Adipocyte (in vitro differentiated cells): ENCODE measurements at places on chromosomes 1 and 21.
A peak's percentile ranks its signal among the peaks of the same experiment; 100 is the strongest.

DNA sequence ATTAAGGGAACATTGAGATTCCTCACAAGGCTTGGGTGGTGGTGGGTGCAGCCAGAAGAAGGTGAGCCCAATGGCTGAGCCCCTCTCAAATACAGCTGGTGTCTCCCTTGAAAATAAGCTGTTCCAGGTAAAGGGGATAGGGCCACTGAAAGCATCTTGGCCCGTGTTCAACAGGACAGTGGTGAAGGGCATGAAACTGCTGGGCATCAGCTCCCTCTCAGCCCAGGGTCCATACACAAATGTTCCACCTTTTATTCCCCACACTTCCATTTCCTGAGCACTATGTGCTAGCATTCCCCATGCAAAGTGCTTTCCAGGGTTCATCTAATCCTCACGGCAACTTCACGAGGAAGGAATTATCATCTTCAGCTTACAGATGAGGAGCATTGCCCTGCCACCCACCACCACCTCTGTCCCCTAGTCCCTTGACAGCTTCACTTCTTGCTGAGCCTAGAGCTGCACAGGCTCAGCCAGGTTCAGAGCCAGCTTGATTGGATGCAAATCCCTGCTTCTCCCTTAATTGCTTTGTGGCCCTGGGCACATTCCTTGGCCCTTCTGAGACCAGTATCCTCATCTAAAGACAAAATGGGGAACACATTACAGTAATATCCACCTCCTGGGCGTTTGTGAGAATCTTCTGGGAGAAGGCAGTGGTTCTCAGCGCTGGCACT, 9.6 kb downstream of the TAGLN2 start:
- no peak for DNase-seq

GRCh38 chr1:223328566-223328965, 35.4 kb downstream of the SUSD4 start:
- DNase-seq = no peak

DNA sequence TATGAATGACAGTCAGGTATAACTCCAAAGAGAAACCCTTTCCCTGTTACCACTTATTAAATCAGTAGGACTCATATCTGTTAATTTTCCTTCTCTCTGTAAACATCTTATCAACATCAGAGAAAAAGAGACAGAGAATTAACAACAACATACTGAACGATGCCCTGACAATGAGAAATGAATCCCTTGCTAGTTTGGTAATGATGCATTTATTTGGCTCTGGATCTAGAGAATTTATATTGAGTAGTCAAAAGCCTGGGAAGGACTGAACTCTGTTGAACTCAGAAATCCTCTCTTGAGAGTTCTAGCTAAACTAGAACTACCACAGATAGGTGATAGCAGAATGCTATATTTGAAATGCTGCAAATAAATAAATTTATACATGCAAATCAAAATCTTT, 325.6 kb downstream of the DISC1 start:
- no peak for DNase-seq

GRCh38 chr1:109838838-109839240, 71.8 kb upstream of the CSF1 start:
- peak; percentile 41 for DNase-seq

GRCh38 chr1:43978264-43978550, 803 bp upstream of the B4GALT2 start:
- no peak for DNase-seq

- DNase-seq = no peak
Observed at GRCh38 chr1:16920951-16921350, 780 bp upstream of the CROCC start.

GRCh38 chr1:114446198-114446597, 64.8 kb downstream of the TRIM33 start:
- DNase-seq = no peak

GRCh38 chr1:36515315-36516138, 32.8 kb upstream of the CSF3R start:
- no peak for DNase-seq

- DNase-seq = no peak
Observed at GRCh38 chr21:36005018-36005417, 55.3 kb downstream of the SETD4 start.

- DNase-seq = no peak
Observed at GRCh38 chr1:34292472-34292871, 115.8 kb downstream of the C1orf94 start.

GRCh38 chr1:2208309-2209239, 14.0 kb upstream of the FAAP20 start:
- peak; percentile 95 for DNase-seq

GRCh38 chr1:27634985-27635367, at the start of gene FGR:
Gene FGR, minus strand, starts transcription at chr1:27635185. Its CDS starts 11,269 bp downstream, at chr1:27623916.
- DNase-seq = no peak

DNA sequence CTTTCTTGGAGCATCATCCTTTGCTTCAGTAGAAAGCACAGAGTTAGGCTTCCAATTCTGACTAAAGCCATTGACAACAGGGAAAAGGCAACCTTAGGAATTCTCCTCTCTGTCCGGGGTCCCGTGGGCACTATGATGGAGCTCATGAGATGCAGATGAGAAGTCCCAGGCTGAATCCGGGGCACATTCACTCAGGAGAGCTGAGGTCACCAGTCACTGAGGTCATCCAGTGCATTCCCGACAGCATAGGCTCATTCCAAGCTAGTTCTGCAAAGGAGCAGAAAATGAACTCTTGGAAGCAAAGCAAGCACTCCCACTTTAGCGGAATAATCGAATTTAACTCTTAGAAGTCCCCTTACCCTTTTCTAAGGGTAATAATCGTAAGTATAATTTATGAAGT, 6.8 kb downstream of the CR1 start:
- DNase-seq = no peak

DNA sequence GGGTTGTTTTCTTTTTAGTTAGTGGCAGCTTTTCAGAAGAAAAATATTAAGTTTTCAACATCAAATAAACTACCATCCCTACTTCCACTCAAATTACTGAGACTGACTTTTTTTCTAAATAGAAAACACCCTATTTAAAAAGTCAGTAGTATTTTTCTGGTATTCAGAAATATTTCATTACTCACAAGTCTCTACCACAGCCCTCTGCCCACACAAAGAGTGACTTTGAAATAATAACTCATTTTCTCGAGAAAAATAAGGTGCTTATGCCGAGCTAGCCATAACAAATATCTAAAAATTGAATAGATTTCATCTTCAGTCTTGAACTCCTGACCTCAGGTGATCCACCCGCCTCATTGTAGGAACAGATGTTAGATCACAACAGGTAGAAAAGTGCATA, 41.8 kb upstream of the USP25 start:
- no peak for DNase-seq

- no peak for DNase-seq
Observed at GRCh38 chr1:202619505-202619904, 90.7 kb downstream of the SYT2 start.

DNA sequence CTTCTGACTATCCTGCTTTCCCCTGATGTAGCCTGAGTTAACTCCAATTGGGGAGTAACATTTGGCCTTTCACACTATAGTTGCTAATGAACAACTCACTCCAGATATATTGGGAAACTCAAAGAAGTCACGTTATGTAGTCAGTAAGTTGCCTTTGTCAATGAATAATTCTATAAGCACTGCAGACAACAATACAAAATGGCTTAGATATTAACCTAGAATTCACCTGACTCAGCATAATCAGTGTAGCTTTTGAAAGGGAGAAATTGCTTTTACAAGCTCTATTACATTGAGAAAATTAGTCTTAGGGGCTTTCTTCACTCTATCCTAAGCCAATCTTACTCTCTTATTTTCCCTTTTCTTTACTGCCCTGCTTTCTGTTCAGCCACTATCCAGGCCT, 303.5 kb upstream of the NR5A2 start:
- no peak for DNase-seq
